Right ventricle myocardium superior (tissue), 1 donor: ENCODE measurements at places on chromosomes 13 and 19.

GRCh38 chr19:19566306-19566705 is 28.2 kb downstream of the CILP2 start:
- no peak for DNase-seq

- no peak for DNase-seq
Measured at GRCh38 chr13:52797176-52797575, 51.3 kb downstream of the PCDH8 start.

DNA sequence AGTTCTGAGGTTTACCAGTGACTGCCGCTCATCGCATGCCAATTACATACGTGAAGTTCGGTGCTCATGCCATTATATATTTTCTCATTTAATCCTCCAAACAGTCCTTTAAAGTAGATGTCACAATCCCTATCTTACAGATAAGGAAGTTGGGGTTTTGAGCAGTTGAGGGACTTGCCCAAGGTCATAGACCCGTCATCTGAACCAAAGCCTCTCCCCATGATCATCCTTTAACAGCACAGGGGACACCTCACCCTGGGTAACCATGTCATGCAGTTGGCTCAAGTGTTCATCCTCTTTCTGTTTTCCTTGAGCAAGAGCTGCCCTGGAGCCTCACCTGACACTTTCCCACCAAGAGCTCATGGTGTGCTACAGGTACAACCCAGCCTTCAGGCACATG is 69.1 kb downstream of the HSPH1 start:
- no peak for DNase-seq

DNA sequence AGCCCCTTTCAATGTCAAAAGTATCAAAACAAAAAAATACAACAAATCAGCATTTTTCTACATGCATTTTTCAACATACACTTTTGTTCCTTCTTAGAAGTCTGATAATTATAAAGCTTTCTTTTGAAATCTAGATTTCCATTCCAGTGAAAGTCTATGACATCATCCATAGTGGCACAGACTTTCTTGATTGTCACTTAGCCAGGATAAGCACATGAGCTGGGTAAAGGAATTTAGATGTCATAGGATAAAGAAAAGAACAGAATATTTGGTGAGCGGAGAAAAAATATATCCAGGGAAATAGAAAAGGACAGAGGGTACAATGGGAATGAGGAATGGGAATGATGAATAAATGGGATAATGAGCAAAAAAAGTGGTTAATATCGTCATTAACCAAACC is 15.1 kb upstream of the TRPC4 start:
- no peak for DNase-seq

DNA sequence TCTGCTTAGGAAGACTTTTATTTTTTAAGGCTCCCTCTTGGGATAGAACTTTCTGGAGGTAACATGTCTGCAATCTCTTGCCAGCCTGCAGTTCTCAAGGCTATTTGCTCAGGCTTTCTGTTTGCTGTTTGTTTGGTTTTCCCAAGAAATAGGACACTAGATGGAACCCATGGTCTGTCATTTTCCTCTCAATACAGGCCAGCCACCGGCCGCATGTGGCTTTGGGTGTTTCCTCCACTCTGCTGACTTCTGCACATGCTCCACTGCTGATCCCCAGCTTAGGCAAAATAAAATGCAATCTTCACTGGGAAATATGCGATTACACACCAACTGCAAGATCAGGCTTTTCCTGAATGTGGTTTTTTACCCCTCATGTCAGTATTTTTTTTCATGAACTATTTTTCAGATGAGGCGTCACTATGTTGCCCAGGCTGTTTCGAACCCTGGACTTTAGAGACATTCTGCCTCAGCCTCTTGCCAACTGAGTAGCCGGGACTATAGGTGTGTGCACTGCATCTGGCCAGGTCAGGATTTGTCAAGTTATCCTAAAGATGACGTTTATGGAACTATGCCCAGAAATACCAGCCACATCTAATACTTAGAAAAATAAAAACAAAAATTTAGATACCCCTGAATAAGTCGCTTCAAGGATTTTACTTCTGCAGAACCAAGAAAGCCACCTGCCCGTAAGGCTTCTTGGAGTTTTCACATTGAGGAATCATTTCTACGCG is 94.3 kb upstream of the PABPC3 start:
- DNase-seq: no peak

- peak; percentile 93 for DNase-seq
Measured at GRCh38 chr19:18450931-18451836, 13.3 kb upstream of the ISYNA1 start.

- no peak for DNase-seq
Measured at GRCh38 chr19:13036366-13036976, 41.2 kb downstream of the NFIX start.

GRCh38 chr13:98297051-98297450 is 120.0 kb upstream of the RNF113B start:
- DNase-seq: no peak

- no peak for DNase-seq
Measured at GRCh38 chr13:113179374-113180230, 21.2 kb downstream of the PROZ start.

DNA sequence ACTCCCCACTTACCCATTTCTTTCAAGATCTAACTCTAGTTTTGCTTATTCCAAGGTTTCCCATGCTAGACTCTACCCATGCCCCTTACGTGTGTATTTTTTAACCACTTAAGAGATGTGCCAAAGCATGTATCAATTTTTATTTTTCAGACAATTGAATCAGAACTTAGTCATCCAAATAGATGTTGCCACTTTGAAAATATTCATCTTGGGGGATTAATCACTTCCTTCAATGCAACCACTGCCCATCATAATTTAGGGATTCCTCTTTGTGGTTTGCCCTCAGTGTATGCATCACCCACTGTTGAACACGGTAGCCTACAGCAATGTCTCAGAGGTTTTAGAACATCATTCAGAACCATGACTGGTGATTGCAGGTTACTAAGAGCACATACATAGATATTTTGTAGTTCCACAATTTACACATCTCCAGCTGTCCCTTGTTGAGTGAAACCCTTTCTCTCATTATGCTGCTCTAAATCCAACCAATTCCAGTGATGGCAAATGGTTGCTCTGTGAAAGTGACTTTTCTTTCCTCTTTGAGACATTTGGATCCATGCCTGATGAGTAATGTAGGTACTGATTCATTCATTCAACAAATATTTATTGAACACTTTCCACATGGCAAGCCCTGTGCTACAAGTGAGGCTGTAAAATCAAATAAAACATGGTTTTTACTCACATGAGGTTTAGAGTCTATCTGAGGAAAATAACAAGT is 60.6 kb upstream of the SERP2 start:
- no peak for DNase-seq

GRCh38 chr13:30705680-30706079 is 29.7 kb upstream of the ALOX5AP start:
- no peak for DNase-seq

DNA sequence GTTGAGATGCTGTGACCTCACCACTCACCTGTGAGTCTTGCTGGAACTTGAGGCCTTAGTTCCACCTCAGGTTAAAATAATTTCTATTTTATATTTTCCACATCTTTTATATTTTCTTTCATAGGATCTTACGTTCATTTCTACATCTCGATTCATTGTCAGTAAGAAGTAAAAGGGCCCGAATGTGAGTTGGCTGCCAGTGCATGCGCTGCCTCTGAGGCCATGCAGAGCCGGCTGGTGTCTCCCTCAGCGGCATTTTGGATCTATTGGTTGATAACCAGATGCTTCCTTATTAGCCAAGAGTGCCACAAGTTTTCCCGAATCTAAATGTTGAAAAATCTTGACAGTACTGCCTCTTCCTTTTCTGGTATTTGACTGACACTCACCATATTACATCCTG is 347.3 kb downstream of the TEX29 start:
- DNase-seq: no peak

DNA sequence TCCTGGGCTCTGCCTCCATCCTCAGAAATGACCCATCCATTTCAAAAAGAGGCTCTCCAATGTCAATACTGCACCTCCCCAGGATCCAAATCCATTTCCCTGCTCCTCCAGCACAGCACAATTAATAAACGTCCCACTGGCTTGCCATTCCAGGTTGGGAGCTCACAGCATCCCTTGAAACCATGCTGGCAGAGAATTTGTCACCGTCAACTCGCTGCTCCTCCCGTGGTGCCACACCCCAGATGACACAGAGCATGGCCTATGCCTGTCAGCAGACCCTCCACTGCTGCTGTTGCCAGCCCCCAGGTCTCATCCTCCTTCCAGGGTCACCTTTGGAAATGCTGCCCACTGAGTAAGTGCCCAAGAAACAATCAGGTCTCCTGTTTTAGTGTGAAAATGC is 53.0 kb upstream of the UQCRFS1 start:
- DNase-seq: no peak

DNA sequence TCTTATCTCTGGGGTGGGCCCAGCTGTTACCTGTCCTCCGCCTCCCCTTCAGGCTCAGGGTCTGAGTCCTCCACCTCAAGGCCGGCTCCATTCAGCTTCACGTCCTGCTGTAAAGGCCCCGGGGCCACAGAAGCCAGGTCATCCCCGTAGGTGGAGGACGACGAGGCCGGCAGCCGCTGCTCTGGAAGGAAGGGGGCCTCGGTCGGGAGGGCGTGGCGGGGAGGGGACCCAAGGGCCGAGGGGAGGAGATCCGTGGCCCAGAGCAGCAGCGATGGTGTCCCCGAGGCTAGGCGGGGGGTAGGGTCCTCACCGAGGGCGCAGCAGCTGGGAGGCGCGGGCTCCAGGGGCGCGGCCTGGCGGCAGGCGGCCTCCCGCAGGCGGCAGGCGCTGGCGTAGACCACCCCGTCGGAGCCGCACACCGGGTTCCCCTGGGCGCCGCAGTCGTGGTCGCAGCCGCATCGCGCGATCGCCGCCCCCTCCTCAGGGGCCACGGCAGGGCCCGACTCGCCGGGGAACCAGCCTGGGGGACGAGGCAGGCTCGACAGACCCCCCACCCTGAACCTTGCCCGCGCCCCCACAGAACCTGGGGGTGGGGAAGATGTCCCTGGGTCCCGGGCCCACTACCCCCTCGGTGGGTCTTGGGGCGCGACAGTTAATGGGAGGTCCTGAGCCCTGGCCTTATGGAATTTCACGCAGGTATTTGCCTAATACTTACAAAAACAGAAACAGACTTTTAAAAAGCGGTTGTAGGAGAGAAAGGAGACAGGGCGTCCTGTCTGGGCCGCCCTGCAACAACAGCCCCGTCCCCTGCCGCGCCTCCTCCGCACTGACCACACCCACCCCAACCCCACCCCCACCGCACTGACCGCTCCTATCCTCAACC is 7.6 kb downstream of the F2RL3 start:
- DNase-seq: no peak

- DNase-seq: no peak
Measured at GRCh38 chr13:99836291-99836690, 135.3 kb downstream of the ZIC5 start.

- DNase-seq: no peak
Measured at GRCh38 chr19:5048727-5049553, 80.0 kb downstream of the KDM4B start.

- no peak for DNase-seq
Measured at GRCh38 chr13:30493658-30494381, 28.1 kb upstream of the HMGB1 start.

DNA sequence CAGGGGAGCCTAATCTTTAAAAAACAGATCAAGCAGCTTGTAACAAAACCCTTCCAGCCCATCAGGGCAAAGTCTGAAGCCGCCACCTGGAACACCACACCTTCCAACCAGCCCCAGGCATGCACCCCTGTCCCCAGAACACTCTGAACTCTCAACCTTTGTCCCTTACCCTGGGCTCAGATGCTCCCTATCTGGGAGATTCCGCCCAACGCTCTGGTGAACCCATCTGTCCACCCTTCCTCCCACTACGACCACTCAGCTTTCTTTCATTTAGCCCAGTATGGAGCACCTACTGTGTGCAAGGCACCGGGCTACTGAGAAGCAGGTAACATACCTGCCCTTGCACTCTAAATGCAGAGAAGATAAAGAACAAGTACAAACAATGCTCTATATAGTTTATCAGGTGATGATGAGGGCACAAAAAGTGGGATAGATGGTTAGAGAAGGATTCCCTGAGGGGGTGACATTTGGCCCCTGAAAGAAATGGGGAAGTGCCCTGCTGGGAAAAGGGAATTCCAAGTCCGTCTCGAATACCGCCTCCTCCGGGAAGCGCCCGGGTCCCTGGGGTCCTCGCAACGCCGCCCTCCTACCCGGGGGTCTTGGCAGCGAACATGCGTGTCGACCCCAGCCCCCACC is 629 bp downstream of the PEPD start:
- no peak for DNase-seq

- no peak for DNase-seq
Measured at GRCh38 chr13:95507991-95508390, 44.5 kb upstream of the CLDN10 start.
